ENCODE measurements at places on chromosomes 4 and X. TPM values are rescaled to one million over a fixed set of nuclear protein-coding genes. Genes with fewer than 3 reads are reported as not detected.

The ARMCX1 gene
- total RNA-seq, result 1.1 TPM

GRCh38 chr4:52933738-52934137, 71.6 kb downstream of the RASL11B start:
- no peak for DNase-seq

The CTAG1B gene
- total RNA-seq, result not detected

DNA sequence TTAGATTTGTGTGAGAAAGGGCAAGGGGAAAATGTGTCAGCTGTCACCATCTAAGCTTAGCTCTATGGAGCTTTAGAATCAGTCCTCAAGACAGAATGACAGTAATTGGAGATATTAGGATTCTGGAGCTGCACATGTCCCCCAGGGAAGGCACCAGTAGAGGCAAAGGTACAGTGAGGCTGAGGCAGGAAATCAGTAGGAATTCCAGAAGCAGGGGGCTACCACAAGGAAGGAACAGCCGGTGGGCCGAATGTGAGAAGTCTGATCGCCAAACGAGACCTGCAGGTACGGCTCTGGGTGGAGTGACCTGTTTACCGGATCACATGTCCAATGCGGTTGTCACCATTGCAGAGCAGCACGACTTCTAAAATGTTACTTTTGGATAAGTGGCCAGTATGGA, 52.6 kb downstream of the RNF150 start:
- DNase-seq, result no peak

- no peak for DNase-seq
Observed at GRCh38 chr4:120826853-120827252, 95.7 kb downstream of the PRDM5 start.

DNA sequence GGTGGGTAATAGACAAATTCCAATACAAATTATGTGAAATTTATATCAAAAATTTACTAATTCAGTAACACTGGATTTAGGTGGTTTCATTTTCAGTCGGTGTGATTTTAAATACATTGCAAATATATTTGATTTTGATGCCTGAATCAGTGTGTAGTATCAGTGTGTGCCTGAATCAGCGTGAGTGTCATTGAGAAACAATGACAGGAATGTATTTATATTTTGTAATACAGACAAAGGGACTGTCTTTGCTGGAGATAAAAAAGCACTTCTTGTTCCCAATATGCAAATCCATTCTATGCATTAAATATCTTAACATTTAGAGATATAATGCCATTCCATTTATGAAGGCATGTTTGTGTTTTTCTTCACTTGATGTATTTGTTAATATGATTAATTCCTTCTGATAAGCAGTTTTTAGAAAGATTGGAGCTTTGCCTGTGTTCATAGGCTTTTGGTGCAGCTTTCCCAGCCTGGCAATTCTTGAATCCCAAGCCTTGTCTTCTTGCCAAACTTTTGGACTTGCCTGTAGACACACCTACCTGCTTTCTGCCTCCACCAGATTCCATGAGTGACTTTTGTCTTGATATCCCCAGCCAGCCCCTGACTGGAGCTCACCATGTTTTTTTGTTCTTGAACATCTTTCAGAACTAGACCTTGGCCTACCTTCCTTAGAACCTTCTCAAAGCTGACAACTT, 243.8 kb downstream of the ADGRL3 start:
- no peak for DNase-seq

DNA sequence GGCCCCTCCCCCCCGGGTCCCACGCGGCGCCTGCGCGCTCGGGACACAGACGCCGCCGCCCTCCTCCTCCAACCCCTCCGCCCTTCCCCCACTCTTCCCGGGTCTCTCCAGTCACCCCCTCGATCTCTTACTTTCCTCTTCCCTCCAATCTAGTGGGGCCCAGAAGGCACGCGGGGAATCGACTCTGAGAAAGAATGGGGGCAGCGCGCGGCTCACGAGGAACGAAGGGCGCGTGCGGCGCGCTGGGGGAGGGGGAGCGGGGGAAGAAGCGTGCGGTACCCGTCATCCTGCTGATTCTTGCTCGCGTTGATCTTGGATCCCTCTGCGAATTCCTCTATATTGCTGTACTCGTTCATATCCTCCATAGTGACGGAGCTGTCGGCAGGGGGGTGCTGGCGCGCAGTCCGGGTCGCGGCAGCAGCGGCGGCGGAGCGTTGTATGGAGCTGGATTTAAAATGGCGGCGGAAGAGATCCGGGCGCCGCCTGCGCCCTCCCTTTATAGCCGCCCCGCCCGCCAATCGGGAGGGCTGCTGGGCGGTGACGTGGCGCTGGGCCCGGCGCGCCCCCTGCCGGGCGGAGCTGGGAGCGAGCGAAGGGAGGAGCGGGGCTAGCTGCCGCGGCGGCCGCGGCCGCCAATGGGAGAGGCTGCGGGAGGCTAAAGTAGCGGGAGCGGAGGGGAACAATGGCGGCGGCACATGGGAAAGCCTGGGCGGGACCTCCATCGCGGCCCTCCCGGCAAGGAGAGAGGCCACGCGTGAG, 1.1 kb downstream of the HNRNPDL start:
- peak; percentile 91 for DNase-seq

DNA sequence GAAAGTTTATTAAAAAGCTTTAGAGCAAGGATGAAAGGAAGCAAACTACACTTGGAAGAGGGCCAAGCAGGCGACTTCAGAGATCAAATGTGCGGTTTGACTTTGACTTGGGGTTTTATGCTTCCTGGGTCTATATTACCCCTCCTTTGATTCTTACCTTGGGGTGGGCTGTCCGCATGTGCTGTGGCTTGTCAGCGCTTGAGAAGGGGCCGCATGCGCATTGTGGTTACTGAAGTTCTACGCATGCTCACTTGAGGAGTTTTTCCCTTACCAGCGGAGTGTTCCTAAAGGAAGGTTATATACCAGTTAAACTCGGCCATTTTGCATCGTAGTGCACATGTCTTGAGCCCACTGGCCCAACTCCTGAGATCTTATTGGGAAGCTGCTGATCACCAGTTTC, 9.9 kb downstream of the ZNF157 start:
- peak; percentile 25 for DNase-seq

GRCh38 chr4:4720646-4721045, 138.8 kb upstream of the MSX1 start:
- no peak for DNase-seq

- no peak for DNase-seq
Observed at GRCh38 chr4:6107886-6108285, 89.7 kb upstream of the C4orf50 start.

GRCh38 chr4:52038103-52038912, at the start of gene SGCB:
Gene SGCB (minus strand): TSS chr4:52038299. CDS start chr4:52038259, 40 bp downstream.
- peak; percentile 66 for DNase-seq

The SLC9B1 gene
- total RNA-seq, result 0.28 TPM

GRCh38 chrX:27728291-27728690, 79.5 kb upstream of the MAGEB10 start:
- DNase-seq, result no peak

The FATE1 gene
- total RNA-seq, result not detected

DNA sequence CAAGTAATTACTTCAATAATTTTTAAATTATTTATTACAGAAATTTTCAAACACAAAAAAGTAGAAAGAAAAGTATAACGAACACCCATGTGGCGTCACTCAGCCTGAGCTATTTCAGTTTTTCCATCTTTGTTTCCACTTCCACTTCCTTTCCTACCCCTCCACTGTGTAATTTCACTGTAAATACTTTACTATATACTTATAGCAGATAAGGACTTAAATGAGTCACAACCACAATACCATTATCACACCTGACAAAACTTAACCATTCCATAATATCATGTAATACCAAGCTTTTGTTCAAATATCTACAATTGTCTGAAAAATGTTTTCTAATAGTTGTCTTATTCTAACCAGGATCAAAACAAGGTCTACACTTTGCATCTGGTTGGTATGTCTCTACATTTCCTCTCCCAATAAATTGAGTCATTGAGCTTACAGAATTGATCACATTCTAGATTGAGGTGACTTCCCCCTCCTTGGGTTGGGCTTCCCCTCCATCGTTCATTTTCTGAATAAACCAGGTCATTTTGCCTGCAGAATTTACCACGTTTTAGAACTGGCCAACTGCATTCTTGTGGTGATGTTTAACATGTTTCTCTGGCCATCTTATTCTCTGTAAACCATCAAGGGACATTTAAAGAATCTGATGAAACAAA, 48.7 kb downstream of the ATP10D start:
- DNase-seq, result no peak

GRCh38 chr4:112175840-112176239, 30.6 kb downstream of the FAM241A start:
- DNase-seq, result no peak

DNA sequence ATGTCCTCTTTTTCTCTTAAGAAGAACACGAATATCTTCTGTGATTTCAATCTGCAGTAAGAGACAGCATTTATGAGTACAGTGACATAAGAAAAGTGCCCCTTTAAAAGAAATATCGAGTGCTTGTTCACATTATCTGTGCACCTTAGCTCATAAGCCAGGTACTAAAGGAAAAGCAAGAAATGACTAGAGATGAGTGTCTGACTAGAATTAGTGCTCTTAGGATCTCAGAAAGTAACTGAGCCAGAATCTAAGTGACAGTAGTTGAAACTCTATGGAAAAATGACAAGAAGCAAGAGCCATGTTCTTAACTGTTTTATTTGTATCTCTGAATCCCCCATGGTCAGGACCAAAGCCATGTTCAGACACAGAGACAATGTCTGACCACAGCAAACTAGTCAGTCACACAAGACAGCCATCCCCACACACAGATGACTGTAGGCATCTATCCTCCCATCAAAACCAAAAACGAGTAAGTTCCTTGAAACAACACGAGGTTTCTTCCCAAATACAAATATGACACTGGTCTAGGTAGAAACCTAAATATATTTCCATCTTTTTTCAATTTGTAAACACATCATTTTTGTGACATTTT, 36.8 kb downstream of the ACSL4 start:
- no peak for DNase-seq

The KIT gene
- total RNA-seq, result 0.55 TPM

The MBTPS2 gene
- total RNA-seq, result 10.4 TPM

- DNase-seq, result no peak
Observed at GRCh38 chr4:88244816-88245579, 39.4 kb downstream of the PPM1K start.

- no peak for DNase-seq
Observed at GRCh38 chrX:38850807-38851544, 49.7 kb downstream of the MID1IP1 start.

The GPR78 gene
- total RNA-seq, result not detected

DNA sequence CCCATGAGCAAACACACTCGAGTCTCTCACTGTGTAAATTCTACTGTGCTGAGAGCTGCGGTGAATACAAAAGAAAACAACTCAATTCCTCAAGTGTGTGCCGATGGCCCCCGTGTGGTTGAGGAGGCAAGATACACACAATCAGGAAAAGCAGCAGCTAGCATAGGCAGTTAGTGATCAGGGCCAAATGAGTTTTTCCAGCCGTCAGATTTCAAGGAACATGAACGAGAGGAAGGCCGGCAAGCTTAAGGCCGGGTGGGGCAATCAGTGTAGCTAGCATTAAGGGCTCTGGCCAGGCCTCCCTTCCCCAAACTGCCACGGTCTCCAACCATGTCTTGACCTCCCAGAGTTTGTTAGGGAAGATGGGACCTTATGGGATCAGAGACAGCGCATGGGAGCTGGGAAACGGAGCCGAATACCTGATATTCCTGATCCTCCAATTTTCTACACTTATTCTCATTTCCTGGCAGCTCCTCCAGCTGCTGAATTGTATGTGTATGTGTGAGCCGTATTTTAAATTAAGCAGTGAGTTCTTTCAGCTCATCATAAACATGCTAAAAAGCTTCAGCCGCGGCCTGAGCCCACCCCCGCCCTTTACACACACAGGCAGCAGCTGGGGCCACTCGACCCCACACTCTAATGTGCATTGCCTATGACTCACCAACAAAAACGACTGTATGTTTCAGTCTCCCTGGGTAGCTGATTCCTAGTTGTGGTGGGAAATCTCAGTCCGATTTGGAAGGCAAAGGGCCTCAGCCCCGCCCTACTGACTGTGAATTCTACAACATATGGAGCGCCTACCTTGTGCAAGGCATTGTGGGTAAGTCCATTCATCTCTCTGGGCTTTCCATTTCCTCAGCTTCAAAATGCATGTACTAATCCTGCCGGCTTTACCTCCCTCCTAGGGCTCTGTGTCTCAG, 59.9 kb downstream of the RTL9 start:
- DNase-seq, result no peak

GRCh38 chr4:15488658-15489470, 19.2 kb downstream of the CC2D2A start:
- no peak for DNase-seq

- no peak for DNase-seq
Observed at GRCh38 chrX:20472148-20472547, 205.4 kb upstream of the RPS6KA3 start.

The TEC gene
- total RNA-seq, result 2.4 TPM

- no peak for DNase-seq
Observed at GRCh38 chrX:150833454-150834056, 64.9 kb downstream of the CD99L2 start.

The RS1 gene
- not detected for total RNA-seq

DNA sequence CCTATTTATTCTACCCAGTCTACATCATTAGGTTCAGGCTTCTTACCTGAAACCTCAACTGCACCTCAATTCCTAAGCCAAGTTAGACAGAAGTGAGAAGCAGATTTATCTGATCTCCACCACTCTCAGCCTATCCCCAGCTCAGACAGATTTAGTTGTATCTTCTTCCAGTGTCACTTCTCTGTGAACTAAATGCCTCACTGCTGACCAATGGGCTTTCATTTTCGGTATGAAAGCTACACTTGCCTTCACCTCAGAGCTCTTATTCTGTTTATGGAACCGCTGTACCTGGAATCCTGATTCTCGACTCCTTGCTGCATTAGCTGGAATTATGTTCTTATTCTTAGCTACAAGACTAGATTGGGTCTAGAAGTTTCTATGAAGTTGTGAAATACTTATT, 833.2 kb downstream of the CCSER1 start:
- DNase-seq, result no peak

DNA sequence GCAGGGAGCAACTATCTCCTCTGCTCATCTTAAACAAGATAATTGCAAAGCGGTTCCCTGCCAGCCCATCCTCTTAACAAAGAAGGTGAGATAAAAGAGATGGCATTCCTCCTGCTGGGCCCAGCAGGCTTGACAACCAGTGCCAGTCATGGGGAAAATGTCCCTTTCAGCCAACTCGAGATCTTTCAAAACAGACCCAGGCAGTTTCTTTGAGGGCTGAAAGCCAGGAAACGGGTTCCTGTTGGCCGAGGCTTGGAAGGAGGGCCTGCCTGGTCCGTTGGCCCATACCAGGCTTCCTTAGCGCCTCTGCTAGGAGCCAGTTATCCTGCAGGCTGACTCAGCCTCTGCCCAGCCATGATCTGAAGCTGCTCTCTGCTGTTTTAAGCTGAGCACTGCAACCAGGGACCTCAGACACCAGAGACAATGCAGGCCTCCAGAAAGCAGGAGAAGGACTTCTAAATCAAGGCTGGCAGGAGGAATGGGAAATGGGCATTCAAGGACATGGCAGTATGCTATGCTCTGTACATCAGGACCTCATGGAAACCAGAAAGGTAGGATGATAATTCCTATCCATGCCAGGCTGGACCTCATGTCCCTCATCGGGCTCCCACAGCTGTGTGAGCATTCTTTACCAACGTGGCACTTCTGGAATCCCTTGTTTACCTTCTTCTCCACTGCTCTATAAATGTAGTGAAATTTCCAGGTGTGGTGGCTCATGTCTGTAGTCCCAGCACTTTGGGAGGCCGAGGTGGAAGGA, 42.4 kb upstream of the SLC2A9 start:
- DNase-seq, result no peak

Measured in activated T-helper 2 cell treated with anti-CD3 and anti-CD28 coated beads, Interferon-gamma antibody, Interleukin-2, Interleukin-4, amounts not matched to agents 10 μg/mL and 5 μg/mL and 100 μg/mL, durations not matched to agents 14 hours and 24 hours and 36 hours (primary cell).